ENCODE measurements at places on chromosomes 12 and 14.

DNA sequence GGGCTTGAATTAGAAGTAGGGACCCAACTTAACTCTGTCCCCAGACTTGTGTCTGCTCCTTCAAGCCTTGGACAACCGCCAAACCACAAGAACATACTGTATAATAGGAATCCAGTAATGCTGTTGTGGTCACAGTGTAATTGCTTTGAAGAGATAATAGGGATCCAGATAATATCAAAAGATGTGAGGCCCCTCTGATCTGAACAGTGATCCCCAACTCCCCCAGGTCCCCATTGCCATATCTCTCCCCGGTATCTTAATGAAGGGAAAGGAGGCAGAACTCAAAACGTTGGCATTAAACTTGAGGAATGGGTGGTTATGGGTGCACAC lies 8.5 kb upstream of the PLEKHH1 start:
- DNase-seq, result no peak

- DNase-seq, result no peak
These were observed 11.0 kb upstream of the TBPL2 start for GRCh38 chr14:55451398-55451797.

DNA sequence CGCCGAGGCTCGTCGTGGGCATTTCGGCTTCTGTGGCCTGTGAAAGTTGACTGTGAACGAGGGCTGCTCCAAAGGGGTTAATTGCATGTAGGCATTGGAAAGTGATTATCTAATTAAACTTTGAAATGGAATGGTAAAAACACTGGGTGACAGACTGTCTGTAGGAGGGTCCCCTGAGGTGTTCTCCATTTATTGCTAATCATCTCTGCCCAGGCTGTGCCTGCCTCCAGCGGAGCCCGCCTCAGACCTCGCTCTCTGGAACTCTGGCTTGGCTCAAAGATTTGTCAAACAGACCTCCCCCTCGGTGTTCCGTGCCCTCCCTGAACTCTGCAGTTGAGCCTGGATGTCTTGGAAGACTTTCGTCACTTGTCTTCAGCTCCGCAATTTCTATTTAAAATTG lies 50.2 kb upstream of the VRK1 start:
- no peak for DNase-seq

DNA sequence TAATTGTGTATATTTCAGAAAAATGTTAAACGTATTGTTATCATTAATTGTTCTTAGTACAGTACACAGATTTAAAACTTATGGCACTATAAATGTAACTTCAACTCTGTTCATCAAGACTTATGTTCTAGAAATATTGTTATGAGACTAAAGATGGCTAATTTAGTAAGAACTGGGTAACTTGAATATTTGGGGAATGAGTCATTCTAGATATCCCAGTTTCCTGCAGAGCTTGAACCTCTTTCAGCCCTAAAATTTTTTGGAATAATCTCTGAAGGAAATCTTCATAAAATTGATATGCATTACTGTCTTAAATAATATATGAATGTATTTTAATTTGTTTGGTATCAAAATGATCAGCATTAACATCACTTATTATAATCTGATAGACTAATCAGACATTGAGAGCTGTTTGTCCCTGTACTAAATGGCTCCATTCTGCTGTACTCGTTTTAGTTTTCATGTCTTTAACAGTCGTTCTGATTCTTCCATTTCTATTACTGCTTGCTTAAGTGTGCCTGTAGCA lies 87.1 kb downstream of the VEZT start:
- no peak for DNase-seq

- no peak for DNase-seq
These were observed 23.7 kb upstream of the PPP1R13B start for GRCh38 chr14:103870891-103871595.

Measured in HepG2 (cell line).